ENCODE measurements at places on chromosomes 3 and 15. TPM values are rescaled to one million over a fixed set of nuclear protein-coding genes. Genes with fewer than 3 reads are reported as not detected.

The ZNF592 gene
- 33.6 TPM for total RNA-seq

The DPH3 gene
- total RNA-seq = 13.7 TPM

- no peak for DNase-seq
These were observed 118.5 kb downstream of the MYLK start for GRCh38 chr3:123765475-123766128.

The PLCH1 gene
- total RNA-seq = 0.06 TPM

The LRRC31 gene
- total RNA-seq = not detected

DNA sequence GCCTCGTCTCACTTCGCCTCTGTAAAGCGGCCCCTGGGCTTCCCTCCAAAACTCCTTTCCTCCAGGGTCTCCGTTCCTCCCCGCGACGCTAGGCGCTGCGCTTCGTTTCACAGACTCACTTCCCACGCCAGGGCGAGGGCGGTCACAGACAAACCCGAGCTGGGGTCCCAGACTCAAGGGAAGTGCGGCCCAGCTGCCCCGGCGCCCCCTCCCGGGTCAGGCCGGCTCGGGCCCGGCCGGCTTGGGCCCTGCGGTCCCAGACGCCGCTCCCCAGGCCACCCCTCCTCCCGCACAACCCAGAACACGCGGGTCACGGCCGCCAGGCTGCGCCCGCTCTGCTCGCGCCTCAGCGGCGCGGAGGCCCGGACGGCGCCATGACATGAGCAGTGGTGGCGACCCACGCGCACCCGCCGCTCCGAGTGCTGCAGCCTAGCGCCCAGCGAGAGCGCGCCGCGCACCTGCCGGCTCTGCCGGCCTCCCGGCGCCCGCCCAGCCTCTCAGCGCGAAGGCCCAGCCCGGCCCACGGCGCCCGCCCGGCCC, 547 bp downstream of the NUP210 start:
- DNase-seq = peak; percentile 94

The FANCD2OS gene
- total RNA-seq = not detected

GRCh38 chr3:98763076-98763475, at the start of gene ST3GAL6:
TSS of gene ST3GAL6 (plus strand) at chr3:98763340. CDS start at chr3:98768441, 5,101 bp downstream.
- DNase-seq = peak; percentile 76

GRCh38 chr3:27883266-27883665, 161.1 kb upstream of the EOMES start:
- no peak for DNase-seq

DNA sequence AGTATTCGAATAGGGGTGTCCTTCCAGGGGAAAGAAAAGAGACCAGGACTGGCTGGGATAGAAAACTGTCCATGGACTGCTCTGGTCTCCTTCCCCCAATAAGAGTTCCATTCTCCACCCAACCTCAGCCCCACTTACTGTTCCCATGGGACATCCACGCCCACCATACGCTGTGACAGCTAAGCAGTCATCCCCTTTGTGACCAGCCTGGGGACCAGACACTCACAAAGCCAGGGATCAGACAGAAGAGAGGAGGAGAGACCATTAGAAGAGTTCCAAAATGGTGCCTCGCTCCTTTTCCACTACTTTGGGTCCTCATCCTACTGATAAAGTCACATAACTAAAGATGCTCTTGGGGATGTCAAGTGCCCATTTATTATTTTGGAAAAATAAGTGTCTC, 27.6 kb upstream of the GNB5 start:
- no peak for DNase-seq

DNA sequence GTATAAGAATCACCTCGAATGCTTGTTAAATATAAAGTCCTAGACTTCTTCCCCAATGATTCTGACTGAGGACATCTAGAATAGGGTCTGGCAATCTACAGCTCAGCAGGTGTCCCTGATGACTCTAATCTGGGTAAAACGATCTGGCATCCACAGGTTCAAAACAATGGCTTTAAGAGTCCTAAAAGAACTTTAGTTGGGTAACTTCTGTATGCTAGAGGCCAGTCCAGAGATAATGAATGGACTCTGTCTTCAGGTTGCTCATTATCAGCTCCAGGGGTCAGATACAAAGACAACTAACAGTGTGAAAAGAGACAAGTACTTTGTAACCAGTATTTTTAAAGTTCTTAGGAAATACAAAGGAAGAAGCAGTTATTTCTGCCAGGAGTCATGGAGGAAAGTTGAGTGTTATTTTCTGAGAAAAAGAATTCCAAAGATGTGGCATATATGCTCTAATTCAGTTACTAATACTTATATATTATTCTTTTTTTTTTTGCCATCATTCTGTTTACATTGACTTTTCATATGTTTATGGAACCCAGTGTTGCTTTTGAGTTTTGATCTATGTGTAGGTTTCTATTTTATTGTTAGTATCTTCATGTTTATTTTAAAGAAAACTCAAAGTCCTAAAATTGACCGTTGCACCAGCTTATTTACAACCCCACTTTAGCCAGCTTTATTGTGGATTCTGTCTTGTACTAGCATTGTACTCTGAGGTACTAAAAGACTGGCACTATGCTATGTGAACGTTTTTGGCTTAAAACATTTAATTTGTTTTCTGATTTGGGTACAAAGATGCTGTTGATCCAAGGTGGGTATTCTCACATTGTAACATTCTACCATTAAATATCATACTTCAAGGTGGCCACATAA, 3.1 kb upstream of the GPR15 start:
- DNase-seq = no peak

GRCh38 chr3:193830791-193831191, 237.8 kb downstream of the OPA1 start:
- DNase-seq = no peak

The IRAK2 gene
- 10.3 TPM for total RNA-seq

The SUSD5 gene
- 1.6 TPM for total RNA-seq

The PPP1R14D gene
- total RNA-seq = not detected

- DNase-seq = no peak
These were observed 100.3 kb upstream of the CADPS start for GRCh38 chr3:62975566-62975965.

The NME9 gene
- total RNA-seq = not detected

- DNase-seq = no peak
These were observed 35.6 kb upstream of the FLNB start for GRCh38 chr3:57972531-57973111.

GRCh38 chr15:47477341-47477740, 240.0 kb upstream of the SEMA6D start:
- no peak for DNase-seq

The IQCF5 gene
- not detected for total RNA-seq

GRCh38 chr3:156382458-156383346, 172.2 kb downstream of the SSR3 start:
- DNase-seq = no peak

DNA sequence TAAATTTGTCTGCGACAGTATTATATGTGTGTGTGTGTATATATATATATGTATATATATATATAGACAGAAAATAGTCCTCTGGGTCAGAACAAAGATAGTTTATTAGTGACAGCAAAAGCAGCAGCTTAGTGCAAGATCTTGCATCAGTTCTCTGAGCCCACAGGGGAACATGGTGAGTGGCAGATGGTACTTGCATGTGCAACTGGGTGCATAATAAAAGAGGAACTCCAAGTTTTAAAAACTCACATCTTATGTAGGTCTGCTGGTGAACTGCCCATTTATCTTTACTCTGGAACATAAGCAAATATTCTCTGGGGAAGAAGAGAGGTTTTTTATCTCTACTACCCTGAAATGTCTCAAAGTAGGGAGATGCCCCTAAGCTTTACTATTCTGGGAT, 276.4 kb downstream of the POLQ start:
- no peak for DNase-seq

- peak; percentile 75 for DNase-seq
These were observed 172.0 kb downstream of the STT3B start for GRCh38 chr3:31704591-31705179.

- no peak for DNase-seq
These were observed 5.0 kb downstream of the C2CD4A start for GRCh38 chr15:62071711-62072308.

DNA sequence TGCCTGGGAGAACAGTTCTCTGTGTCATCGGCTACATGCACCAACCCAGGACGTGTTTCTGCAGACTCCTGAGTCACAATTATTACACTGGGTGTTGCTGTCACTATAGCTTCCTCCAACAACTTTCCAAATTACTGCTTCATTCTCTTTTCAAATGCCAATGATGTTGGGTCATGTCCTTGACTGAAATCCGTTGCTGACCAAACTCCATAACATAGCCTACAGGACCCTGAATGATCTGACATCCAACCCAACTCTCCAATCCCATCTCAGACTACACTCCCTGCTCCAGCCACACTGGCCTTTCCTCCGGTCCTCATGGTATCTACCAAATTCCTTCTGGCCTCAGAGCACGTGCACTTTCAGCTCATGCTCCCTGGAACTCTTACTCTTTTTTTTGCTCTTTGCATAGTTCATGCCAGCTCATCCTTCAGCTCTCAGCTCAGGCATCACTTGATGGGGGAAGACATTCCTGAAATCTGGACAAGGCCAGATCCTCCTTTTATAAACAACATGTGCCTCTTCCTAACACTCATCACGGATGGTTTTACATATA, 108.8 kb upstream of the PTPRG start:
- no peak for DNase-seq

DNA sequence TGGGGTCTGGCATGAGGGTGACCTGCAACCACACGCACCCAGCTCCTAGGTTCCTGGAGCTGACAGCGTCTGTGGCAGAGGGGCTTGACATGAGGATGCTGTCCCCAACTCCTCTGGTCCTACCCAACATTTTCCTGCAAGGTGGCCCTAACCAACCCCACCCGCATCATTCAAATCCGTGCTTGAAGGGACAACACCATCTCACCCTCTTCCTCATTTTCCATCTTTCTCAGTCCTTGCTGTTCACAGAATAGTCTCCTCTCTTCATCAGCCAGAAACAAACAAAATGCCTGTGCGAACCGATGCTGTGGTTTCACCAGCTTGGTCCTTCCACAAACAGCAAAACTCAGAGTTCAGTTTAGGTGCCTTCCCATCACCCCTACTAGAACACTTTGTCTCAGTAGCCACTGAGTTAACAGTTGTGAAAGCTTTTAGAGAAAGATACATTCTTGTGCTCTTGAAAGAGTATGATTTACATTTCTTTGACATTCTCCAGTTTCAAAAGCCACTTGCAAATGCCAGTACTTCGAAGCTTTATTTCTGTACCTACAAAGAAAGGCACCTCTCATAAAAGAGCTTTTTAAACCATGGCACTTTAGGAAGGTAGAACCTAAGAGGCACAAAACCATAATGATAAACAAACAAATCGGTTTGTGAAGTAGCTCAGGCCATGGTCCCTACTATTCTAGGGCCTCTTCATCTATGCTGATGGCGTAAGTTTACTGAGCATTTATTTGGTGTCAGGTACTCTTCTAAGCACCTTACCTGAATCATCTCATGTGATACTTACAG, 360.1 kb downstream of the SHQ1 start:
- no peak for DNase-seq

The TBC1D2B gene
- 100 TPM for total RNA-seq

DNA sequence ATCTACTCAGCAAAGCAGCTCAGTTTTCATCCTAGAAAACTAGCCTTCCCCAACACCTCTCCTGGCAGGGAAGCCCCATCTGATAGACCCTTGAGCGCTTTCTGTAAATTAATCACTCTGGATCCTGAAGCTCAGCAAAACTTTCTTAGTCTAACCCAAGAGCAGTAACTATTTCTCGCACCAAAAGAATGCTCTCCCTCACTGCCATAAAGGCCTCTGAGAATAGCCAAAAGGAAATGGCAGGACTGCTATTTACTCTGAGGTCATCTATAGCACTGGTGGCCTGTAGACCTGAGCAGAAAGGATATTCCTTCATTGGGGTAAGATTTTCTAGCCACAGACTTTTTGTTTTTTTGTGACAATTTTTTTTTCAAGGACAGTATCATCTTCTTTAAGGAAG, 345.8 kb upstream of the ADAMTS9 start:
- DNase-seq = no peak

- no peak for DNase-seq
These were observed 16.4 kb downstream of the TGM4 start for GRCh38 chr3:44890852-44891251.

DNA sequence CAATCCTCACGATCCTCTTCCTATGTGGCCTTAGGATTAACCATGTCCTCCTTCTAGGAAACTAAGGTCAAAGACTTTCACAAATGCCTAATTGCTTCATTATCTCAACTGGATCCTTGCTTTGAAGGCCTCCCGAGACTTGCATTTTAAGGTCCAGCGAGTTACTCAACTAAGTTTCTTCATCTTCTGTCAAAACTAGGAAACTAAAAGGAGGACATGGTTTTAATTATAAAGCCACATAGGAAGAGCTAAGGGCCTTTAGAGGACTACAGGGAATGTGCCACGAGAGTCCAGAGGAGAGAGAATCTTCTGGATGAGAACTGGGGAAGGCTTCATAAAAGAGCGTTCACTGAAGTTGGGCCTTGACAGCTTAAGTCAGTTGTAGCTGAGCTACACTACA, 87.8 kb upstream of the LPP start:
- DNase-seq = no peak

GRCh38 chr3:65151666-65152065, 463.9 kb upstream of the ADAMTS9 start:
- DNase-seq = no peak

DNA sequence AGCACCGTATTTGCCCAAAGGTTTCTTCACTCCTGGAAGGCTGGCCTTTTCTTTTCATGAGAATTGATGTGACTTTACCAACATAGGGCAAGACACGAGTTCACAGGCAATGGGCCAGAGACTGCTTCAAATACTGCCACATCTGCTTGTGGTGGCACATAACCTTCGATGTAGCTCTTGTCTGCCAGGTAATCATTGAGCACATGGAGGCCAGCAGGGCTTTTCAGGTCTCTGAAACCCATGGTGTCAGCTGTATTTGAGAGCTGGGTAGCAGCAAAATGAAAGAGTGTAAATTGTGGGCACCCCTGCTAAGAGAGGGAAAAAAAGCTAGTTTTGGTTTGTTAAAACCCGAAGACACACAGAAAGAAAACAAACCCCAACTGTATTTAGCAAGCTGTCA, 200.7 kb downstream of the NAALADL2 start:
- no peak for DNase-seq

GRCh38 chr3:181715571-181716340, 4.0 kb downstream of the SOX2 start:
- no peak for DNase-seq

The FBXO22 gene
- 22.0 TPM for total RNA-seq

The PPARG gene
- 19.3 TPM for total RNA-seq

DNA sequence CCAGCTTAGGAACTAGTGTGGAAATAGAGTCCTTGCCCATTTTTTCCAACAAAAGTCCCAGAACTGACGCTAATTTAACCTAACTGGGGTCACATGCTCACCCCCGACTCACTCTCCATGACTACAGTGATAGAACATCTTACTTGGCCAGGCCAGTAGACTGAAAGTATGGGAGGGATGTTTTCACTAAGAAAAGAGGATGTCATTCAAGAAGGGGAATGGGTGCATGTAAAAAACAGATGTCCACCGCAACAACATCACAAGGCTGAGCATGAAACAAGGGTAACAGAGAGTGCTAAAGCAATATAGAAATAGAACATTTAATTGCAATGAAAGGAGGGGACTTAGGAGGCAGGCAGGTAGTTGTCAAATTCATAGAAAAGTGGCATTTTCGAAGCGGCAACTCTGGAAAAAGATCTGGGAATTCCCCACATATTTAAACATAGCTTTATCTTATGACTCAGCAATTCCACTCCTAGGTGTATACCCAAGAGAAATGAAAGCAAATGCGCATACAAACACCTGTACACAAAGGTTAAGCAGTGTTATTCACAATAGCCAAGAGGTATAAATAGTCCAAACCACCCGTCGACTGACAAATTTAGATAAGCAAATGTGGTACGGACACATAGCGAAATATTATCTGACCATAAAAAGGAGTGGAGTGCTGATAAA, 41.1 kb upstream of the UBE2E2 start:
- DNase-seq = no peak

Data from spleen (tissue), 13 donors.